Smooth muscle cell of trachea (primary cell): ENCODE measurements at places on chromosomes 1 and 21. TPM values are rescaled to one million over a fixed set of nuclear protein-coding genes. Genes with fewer than 3 reads are reported as not detected.

TIE1 gene
- total RNA-seq: 0.17 and 5.5 TPM in 2 replicates

RAP1A gene
- total RNA-seq: 18.2 and 40.0 TPM in 2 replicates

FHAD1 gene
- total RNA-seq: 0.33 and 0.44 TPM in 2 replicates

MFAP2 gene
- total RNA-seq: 16.9 and 26.5 TPM in 2 replicates

OR2L13 gene
- total RNA-seq: not detected in 2 replicates

RGS7 gene
- 1.9 and 2.5 TPM in 2 replicates for total RNA-seq
